ENCODE measurements at places on chromosomes 5 and 9.
A peak's percentile ranks its signal among the peaks of the same experiment; 100 is the strongest.

DNA sequence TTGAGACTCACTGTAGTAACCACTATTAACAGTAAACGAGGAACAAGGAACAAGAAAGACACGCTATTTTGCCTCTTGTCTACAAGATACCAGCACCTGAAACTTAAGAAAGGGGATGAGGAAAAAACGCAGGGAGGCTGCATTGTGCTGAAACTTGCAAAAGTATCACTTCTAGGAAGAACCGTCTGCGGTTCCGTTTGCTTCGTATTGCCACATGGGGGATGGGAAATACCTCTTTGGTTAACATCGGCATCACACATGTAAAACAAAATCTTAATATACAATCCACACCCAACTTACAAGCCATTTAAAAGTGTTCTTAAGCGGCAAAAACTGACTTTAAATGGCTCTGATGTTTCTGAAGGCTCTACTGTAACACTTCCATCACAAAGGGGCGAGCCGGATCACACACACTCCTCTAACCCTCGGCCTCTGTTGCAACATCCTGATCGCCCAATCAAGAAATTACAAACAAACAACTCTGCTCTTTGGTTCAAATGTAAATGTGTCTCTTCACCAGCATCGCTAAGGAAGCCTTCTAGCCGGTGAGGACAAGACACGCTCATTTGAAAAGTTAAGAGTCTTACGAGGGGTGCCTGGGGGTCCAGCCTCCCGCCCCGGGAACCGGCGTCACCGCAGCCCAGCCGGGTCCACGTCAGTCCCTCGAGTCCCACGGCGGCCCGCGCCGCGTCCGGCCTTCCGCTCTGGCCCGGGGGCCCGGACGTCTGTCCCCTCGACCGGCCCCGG, 621 bp downstream of the SEC16A start:
- no peak for DNase-seq

DNA sequence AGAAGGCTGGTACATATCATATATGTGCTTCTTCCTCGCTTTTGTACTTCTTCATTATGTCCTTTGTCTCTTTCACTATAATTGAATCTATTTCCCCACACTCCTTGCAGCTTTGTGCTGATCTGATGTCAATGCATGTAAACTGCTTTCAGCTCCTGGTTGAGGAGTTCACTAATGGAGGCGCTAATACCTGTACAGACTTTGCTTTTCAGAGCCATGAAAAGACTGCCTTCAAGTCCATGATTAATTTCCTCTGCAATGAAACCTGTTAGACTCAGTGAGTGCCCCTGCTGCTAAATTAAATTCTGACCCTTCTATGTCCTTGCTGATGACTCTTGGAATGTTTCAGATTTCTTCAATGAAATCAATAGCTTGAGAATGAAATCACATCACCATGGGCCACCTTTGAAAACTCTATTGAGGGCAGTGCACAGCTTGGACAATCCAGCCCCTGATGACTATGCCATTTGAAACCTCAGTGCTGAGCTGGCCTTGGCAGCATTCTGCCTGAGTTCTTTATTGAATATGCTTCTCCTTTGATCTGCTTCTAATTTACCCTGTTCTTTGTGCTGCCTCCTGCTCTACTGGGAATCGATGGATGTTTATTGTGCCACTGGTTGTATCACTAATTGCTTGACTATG, 358.2 kb upstream of the DMAC1 start:
- no peak for DNase-seq

- DNase-seq: peak; percentile 38
Observed at GRCh38 chr5:95644351-95645042, 2.1 kb upstream of the RFESD start.

- DNase-seq: peak; percentile 38
Observed at GRCh38 chr9:133990366-133991213, 1.5 kb downstream of the VAV2 start.

- DNase-seq: no peak
Observed at GRCh38 chr5:111511831-111512374, 432 bp downstream of the STARD4 start.

DNA sequence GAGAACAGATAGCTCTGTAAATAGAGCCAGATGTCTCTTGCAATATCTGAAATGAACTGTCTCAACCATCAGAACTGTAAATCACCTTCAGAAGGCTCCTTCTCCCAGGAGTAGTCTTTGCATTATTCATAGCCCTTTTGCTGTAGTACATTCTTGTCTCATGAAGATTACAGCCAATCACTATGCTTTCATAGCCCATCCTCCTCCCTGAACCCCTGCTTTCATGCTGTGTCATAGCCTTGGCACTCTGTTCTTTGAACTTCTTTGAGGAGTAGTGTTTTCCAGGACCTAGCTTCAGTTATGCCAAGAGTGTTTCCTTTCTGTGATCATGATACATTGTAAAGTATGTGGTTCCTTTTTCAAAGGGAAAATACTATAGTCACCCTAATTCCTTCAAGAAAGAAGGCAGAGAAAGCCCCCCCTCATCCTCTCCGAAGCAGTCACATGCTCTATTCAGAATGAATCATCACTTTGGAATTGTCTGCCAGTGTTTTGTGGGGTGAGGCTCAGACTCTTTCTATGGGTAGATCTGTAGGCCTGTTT, 61.1 kb downstream of the GRIA1 start:
- DNase-seq: no peak

DNA sequence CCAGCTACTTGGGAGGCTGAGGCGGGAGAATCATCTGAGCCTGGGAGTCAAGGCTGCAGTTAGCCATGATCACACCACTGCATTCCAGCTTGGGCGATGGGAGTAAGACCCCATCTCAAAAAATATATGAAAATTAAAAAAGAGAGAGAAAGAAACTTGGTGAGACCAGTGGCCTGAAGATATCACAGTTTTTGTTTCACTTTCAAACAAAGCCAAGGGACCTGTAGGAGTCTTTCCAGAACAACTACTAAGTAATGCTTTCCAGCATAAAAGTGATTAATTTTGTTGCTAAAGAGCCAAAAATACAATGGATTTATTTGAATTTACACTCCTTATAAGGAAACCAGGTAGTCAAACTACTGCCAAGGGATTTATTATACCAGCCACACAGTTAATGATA, 23.5 kb downstream of the GKAP1 start:
- DNase-seq: no peak

DNA sequence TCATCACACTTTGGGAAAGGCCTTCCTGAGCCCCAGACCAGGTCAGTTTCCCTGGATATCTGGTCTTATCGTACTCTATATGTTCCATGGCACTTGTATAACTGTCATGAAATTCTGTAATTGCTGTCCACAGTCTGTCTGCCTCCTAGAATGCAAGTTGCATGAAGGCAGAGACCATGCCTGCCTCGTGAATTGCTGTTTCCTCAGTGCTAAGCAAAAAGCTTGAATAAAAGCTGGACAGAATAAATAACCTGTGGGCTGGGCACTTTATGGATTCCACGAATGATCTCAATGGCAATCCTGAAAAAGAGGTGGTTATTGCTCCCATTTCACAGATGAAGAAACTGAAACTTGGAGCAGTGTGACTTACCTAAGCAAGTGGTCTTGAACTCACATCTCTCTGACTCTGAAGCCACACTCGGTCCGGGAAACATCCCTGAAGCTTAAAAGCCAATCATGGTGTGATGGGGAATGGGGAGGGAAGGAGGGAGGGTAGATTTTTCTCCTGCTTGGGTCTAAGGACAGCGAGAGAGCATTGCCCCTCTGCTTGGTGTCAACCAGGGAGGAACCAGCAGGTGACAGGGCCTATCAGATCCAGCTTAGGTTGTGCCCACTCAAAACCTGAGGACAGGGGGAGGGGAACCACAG, 13.2 kb upstream of the LHX2 start:
- no peak for DNase-seq

GRCh38 chr5:72369301-72369700, 49.1 kb downstream of the PTCD2 start:
- no peak for DNase-seq

DNA sequence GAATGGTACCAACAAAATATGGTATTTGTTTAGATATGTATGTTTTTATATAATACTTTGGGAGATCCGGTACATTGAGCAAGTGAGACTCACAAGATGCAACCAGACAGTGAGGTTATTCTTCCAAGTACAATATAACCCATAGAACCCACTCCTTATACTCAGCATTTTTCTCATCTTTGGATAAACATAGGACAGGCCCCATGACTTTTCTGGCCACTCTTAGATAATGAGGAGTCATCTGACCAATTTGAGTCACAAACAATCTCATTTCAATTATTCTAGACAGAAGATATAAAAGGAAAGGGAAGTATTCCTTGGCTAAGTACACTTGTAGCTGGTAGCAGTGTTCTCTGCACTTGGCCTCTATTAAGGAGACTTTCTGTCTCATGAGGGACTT, 150.2 kb downstream of the SGCD start:
- no peak for DNase-seq

- DNase-seq: no peak
Observed at GRCh38 chr5:115430374-115430773, 114.2 kb downstream of the FEM1C start.

DNA sequence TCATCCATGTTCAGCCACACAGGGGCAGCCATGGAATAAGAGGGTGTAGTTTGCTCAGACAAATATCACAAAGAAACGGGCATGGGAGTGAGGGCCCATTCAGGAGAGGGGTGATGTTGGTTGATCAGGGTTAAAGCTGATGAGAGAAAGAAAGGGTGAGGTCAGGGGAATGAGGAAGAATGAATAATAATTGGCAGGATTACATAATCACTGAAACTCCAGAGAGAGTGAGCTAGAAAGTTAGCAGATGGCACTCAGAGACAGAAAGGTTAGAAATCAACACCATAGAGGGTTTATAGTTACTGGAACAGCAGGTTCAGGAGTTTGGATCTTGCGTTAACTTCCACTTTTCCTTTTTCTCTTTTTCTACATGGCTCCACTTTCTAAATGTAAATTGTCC, 113.9 kb downstream of the TAF11L14 start:
- DNase-seq: no peak

DNA sequence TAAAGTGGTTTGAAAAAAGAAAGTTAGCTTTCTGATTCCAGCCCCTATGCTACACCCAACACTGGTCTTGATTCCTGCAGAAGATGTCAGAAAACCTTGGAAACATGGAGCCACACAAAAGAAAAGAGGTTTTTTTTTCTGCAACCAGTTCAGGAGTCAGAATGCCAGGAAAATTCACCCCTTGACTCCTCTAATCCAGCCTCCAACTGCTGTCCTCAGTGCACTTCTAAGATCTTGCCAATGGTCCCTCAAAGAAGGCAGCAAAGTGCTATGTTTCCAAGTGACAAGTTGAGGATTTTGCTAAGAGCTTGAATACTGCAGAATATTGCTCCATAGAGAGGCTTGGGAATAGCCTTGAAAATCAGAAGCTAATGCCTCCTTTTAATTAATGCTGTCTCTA, 110.2 kb downstream of the TRIM32 start:
- no peak for DNase-seq

GRCh38 chr5:11851416-11851815, 52.8 kb downstream of the CTNND2 start:
- no peak for DNase-seq

DNA sequence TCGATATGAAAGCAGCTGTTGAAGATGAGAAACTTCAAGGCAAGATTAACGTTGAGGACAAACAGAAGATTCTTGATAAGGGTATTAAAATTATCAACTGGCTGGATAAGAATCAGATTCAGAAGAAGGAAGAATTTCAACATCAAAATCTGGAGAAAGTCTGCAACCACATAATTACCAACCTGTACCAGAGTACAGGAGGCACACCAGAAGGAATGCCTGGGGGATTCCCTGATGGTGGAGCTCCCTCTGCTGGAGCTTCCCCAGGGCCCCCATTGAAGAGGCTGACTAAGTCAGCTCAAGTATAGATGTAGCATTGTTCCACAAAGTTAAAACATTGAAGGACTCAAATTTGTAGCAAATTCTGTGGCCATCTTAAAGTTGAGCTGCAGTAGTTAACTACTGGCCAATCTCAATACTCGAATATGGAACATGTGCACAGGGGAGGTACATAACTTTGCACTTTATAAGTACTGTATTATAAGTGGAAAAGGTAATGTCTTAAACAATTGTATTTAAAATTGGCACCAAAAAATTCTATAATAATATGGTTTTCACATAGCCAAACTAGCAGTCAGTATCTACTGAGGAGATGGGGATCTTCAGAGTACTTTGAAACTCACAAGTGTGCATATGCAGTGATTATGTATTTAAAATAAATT, 237.5 kb downstream of the CHSY3 start:
- DNase-seq: no peak

- DNase-seq: no peak
Observed at GRCh38 chr5:62592558-62592957, 13.9 kb downstream of the LRRC70 start.

- no peak for DNase-seq
Observed at GRCh38 chr5:173830421-173830820, 57.7 kb upstream of the CPEB4 start.

- no peak for DNase-seq
Observed at GRCh38 chr5:155594270-155594669, 580.7 kb downstream of the KIF4B start.

GRCh38 chr9:92614123-92614510, 55.8 kb downstream of the IPPK start:
- no peak for DNase-seq

DNA sequence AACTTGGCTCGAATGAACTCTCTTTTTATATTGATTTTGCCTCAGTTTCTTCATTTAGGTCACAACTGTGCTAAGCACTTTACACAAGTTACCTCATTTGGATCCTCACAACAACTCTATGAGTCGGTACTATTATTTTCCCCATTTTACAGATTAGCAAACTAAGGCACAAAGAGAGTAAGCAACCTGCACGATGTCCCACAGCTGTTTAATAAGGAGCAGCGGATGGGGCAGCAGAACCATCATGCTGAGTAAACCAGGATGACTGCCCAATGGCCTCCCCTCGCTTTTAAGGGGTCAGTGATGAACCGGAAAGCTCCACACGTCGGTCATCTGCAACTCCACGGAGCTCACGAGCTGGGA, 607 bp downstream of the PRELID2 start:
- DNase-seq: no peak

DNA sequence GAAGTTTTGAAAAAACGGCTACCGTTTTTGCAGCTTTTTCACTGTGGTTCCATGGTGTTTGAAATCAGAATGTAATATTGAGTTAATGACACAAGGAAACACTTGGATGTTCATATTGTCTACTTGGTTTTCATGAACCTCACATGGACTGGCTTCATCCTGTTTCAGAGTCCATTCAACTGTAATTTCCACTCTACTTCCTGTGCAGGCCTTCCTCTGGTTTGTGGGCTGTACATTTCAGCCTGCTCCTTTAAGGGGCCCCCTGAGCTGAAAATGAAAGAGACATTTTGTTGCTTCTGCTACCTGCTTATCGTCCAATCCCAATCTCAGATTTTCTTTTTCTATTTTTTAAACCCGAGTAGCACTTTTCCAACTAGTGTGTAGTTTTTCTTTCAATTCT, 41.8 kb upstream of the CDKN2B start:
- no peak for DNase-seq

DNA sequence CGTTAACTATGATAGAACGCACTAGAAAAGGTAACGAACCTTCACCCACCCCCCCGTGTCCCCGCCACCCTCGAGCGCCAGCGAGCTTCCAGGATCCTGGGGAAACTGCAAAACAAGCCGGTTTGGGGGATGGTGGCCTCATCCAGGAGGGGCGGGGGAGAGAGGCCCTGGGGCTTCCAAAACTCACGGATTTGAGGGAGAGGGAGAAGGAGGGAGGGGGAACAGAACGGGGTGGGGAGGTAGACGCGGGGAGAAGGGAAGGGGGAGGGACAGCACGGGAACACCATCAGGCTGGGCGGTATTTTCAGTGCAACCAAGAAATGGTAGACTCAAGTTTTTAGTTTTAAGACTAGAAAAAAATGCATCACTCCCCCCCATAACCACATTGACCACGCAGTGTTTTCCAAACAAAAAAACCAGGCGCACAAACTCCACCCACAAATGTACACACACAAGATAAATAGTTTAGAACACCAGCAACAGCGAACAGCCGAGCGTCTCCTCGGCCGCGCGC, 1.4 kb downstream of the NRARP start:
- DNase-seq: no peak

- DNase-seq: no peak
Observed at GRCh38 chr5:155250596-155250995, 237.0 kb downstream of the KIF4B start.
